NCI-H524 (cell line): ENCODE measurements at places on chromosomes 2 and 18.

- no peak for DNase-seq
Measured at GRCh38 chr2:135570884-135571283, 39.6 kb downstream of the R3HDM1 start.

- no peak for DNase-seq
Measured at GRCh38 chr18:59877361-59877760, 22.4 kb upstream of the PMAIP1 start.

GRCh38 chr2:79935771-79936657, 368.5 kb downstream of the LRRTM1 start:
- peak; percentile 35 for DNase-seq

- DNase-seq = peak; percentile 63
Measured at GRCh38 chr2:62456721-62457539, 49.1 kb downstream of the TMEM17 start.

DNA sequence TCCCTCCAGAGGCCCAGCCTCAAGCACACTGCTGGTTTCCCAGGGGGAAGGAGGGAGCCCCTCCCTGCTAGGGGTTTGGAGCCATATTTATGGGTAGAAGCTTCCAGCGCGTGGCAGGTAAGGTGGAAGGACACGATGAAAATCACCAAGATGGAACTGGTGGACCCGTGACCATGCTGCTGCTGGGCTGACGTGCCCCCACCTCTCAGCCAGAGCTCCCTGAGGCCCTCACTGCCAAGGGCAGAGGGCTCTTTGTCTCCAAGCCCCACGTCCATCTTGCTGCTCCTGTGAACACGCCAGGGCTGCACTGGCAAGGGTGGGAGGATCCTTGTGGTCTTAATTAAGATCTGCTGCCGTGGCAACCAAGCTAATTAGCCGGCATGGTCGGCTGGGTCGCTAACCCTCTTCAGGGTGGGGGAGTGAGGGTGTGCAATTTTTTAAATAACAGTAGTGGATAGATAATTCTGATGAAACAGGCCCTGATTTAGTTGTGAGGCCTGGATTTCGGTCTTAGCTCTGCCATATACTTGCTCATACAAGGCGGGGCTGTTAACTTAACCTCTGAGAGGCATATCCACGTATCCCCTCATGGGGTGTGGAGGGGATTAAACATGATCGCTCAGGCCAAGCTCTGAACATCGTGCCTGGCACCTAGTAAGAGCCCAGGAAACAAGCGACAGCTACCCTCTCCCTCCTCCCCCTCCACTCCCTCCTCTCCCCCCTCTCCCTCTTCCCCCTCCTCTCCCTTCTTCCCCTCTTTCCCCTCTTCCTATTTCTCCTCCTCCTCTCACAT, 232.8 kb downstream of the CELF4 start:
- peak; percentile 59 for DNase-seq

DNA sequence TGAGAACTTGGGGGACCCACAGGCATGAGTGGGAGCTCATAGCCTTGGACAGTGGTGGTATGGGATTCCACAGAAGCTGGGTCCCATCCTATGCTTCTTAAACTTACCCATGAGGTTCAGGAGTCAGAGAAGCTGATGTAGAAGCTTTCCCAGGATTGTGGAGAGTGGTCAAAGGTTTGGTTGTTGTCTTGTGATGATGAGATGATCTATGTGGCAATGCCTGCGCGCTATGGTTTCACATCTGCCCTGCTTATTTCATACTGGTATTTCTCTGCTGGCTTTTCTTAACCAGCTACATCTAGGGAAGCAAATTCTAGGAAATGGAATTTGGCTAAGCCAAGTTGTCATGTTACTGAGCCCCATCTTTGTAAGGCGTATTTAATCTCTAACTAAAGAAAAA, 168.6 kb downstream of the ZNF407 start:
- DNase-seq = no peak

DNA sequence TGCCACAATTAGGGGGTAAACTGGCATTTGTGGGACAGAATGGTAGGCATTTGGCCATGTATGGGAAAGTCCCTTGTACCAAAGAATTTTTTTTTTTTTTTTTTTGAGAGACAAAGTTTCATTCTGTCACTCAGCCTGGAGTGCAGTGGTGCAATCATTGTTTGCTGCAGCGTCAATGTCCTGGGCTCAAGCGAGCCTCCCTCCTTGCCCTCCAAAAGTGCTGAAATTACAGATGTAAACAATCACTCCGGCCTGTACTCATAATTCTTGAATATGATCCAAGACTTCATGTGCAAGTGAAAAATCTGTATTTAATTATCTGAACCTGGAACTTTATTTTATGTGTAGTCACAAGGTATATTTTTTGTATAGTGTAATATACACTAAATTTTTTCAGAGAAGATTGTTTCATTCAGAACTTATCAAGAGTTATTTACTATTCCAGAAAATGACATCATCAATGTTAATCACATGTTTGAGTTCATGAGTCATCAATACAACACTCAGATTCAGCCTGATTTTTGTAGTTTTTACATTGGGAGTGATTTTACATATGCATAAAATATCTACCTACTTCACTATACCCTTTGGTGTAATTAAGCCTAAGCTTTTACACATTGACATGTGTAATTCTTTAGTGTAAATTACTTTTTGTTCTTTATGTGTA, 138.7 kb upstream of the L3MBTL4 start:
- DNase-seq = no peak

GRCh38 chr2:108922141-108922915, 66.7 kb downstream of the EDAR start:
- DNase-seq = peak; percentile 32

GRCh38 chr2:188647430-188648070, 326.6 kb upstream of the COL3A1 start:
- peak; percentile 45 for DNase-seq
